ENCODE measurements at places on chromosomes 2 and 18.

GRCh38 chr2:78145395-78145996 is 623.3 kb upstream of the LRRTM4 start:
- no peak for DNase-seq

- DNase-seq: no peak
Measured at GRCh38 chr2:79715338-79715737, 202.5 kb downstream of the CTNNA2 start.

GRCh38 chr2:218149848-218150440 is 16.8 kb downstream of the CXCR1 start:
- DNase-seq: no peak

GRCh38 chr18:73884868-73885267 is 262.8 kb downstream of the FBXO15 start:
- DNase-seq: no peak

GRCh38 chr2:203683421-203683820 is 23.0 kb upstream of the CD28 start:
- no peak for DNase-seq

- DNase-seq: no peak
Measured at GRCh38 chr18:58903533-58903932, 38.9 kb downstream of the ZNF532 start.
